ENCODE measurements at places on chromosomes 2 and 18.

DNA sequence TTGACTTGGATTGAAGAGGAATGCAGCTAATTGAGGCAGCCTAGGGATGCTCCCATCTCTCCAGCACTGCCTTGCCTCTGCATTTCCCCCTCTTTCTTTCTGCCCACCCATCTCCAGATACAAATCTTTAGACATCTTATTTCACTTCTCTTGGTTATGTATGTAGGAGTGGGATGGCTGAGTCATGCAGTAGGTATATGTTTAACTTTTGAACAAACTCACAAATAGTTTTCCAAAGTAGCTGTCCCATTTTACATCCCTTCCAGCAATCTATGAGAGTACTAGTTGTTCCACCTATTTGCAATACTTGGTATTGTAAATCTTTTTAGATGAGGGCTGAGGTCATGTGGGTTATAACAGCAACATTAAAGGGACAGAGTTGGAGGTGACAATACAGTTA lies 329.9 kb downstream of the DYSF start:
- no peak for DNase-seq

GRCh38 chr18:48857023-48857694 lies 93.6 kb downstream of the SMAD7 start:
- no peak for DNase-seq

GRCh38 chr2:14941151-14941631 lies 308.7 kb downstream of the LRATD1 start:
- DNase-seq = no peak

GRCh38 chr2:237406371-237406895 lies 7.5 kb downstream of the COL6A3 start:
- DNase-seq = no peak

DNA sequence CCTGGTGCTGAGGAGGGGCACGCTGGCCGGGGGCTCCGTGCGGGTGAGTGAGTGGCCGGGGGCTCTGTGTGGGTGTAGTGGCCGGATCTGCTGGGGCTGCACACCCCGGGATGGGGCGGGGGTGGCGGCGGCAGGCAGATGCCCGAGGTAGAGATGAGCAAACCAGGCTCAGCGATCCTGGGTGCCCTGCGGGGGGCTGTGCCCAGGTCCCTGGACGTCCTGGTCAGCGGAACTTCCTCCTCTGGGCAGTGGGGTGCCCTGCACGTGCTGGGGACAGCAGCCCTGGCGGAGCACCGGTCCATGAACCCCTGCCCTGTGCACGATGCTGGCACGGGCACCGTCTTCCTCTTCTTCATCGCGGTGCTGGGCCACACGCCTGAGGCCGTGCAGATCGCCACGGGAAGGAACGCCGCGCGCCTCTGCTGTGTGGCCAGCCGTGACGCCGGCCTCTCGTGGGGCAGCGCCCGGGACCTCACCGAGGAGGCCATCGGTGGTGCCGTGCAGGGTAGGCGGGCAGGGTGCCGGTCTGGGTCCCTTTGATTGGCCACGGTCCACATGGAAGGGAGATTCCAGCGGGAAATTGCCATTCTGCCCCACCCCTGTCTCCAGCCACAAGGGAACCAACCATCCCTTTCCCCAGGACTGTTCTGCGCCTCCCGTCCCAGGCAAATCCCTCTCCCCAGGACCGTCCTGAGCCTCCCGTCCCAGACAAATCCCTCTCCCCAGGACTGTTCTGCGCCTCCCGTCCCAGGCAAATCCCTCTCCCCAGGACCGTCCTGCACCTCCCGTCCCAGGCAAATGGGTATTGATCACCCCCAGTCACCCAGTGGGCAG lies 5.9 kb downstream of the NEU4 start:
- DNase-seq = no peak

DNA sequence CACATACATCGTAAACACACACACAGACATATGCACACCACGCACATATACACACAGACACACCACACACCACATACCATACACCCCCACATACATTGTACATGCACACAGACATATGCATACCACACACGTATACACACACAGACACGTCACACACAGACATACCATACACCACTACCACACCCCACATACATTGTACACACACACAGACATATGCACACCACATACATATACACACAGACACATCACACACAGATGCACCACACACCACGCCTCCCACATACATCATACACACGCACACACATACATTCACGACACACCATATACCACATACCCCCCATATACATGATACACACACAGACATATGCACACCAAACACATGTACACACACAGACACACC lies 58.4 kb downstream of the KIF5C start:
- DNase-seq = no peak

GRCh38 chr2:17337507-17337906 lies 180.7 kb downstream of the RAD51AP2 start:
- no peak for DNase-seq

DNA sequence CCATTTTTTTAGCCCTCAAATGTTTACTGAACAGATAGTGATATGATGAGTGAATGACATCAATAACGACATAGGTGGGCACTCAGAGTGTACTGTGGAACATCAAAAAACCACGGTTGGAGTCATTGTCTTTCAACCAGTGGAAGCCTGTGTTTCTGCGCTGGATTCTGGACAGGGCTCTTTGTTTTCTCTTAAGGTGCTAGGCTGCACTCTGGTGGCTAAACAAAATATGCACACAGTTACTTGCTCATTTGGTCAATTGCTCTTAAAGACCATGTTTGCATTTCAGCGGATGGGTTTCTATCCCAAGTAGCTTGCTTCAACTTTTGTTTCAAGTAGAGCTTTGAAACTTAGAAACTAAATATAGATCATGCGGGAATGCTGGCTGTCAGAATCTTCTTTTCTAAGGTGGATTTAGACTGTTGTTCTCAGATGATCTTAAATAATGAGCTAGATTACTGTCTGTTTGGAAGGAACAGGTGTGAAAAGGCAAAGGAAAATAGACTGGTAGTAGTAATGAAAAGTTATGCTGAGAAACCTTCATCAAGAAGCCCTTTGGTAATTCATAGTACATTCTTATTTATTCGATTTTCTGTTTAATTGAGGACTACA lies 48.5 kb upstream of the LYPD6B start:
- no peak for DNase-seq

GRCh38 chr2:49033394-49034185 lies 120.7 kb downstream of the FSHR start:
- no peak for DNase-seq

- no peak for DNase-seq
Measured at GRCh38 chr2:218998414-218999002, 5.3 kb upstream of the CRYBA2 start.

GRCh38 chr2:160275656-160276055 lies 75.6 kb upstream of the ITGB6 start:
- no peak for DNase-seq

DNA sequence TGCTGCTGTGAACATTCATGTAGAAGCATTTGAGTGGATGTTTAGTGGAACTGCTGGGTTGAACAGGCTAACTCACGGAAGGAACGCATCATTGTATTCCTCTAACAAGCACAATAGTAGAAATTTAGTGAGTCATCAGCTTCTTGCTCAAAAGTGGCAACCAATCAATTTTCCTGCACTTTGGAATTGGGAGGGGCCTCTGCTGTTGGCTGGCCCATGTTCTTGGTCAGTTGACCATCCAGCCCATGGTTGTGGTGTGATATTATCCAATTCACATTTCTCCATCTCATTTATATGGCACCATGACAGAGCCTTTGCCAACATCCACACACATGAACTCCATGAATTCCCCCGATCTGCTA lies 95.0 kb downstream of the TNFRSF11A start:
- DNase-seq = no peak

DNA sequence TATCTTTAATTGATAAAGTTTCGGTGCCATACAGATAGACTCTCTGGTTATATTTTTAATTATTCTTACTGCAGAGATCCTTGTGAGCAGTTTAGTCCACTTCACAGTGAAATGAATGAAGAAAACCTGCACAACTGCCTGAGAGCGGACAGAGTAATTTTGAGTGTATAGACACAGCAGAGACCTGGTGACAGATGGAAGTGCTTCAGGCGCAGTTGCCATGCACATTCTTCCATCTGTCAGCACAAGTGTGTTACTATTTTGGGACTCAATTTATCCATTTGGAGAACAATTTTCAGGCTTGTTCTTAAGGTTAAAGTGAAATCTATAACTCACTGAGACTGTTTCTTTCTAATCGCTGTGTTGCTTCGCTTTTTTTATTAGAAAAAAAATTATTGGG lies 147.8 kb upstream of the SPHKAP start:
- no peak for DNase-seq

DNA sequence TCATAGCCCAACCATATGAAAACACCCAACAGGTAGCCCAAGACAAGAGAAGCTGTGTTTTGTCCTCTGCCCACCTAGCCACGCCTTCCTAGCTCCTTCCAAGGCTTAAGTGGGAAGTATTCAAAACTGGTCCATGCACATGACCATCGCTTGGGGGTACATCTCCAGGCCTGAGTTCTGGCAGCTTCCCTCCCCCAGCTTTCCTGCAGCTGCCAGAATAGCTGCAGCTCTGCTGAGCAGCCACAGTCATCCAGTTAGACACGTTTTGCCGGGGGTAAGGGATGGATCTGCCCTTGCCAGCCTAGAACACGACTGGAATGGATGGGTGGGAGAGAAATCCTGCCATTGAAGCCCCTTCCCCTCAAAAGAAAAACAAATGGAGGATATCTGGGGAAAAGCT lies 166.8 kb downstream of the NRP2 start:
- no peak for DNase-seq

DNA sequence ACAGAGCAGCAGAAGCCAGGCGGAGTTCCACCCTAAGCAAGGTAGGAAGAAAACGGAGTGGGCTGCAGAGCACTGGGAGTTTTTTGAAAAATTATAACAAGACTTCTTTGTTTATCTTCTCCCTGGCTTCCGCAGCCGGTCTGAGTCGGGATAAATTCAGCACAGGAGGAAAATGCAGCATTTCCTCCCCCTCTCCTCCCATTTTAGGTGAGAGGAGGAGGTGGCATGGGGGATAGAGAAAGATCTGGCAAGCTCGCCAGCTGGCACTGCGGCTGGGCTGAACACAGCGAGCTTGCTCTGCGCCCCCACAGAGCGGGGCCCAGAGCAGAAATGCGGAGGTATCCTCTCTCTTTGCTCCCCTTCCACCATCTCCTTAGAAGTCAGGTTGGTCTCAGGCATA lies 17.7 kb upstream of the CHRNA1 start:
- no peak for DNase-seq

DNA sequence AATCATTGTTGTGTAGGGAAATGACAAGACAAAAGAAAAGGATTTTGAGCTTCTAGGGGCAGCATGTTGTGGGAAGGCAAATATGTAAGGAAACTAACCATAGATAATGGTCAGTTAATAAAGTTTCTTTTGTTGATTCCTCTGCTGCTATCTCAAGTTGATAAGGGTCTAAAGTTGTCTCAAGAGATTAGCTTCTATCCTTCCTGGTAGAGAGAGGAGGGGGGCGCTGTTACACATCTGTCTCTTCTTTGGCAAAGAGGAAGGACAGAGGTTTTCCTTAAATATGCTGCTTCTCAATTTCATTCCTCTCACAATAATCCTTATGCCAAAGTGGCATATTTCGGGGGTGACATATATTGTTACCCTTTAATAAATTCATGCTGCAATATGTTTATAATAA lies 944.0 kb downstream of the DPP10 start:
- no peak for DNase-seq

DNA sequence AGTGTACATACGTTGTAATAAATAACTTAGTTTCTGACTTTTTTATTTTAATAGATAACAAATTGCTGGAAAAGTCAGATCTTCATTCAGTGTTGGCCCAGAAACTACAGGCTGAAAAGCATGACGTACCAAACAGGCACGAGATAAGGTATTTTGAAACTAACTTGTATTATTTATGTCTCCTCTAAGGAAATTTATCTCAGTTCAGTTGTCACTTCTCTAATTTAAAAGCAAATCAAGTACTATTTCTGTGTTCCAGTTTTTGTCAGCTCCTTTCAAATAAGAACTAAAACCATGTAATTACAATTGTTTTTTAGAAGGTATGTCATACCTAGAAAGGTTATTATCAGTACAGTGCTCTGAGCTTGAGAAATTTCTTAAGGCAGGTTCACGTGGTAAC lies 4.6 kb downstream of the ATG16L1 start:
- no peak for DNase-seq

DNA sequence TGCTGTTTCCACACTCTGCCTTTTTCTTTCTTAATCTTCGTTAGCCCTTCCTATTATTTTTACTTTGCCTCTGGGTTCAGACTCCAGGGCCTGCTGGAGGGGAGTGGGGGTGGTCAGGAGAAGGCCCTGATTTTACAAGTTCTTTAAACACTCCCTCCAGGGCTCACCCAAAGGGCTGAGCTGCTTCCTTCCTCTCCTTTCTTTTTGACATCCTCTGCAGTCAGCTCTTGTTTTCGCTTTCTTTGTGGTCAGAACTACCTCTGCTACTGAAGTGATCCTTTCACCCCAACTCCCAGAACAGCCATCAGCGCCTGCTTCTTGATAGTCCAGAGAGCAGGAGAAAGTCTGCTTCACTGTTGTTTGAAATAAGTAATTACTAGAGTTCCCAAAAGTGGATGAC lies 925.7 kb downstream of the EPHA4 start:
- DNase-seq = no peak

DNA sequence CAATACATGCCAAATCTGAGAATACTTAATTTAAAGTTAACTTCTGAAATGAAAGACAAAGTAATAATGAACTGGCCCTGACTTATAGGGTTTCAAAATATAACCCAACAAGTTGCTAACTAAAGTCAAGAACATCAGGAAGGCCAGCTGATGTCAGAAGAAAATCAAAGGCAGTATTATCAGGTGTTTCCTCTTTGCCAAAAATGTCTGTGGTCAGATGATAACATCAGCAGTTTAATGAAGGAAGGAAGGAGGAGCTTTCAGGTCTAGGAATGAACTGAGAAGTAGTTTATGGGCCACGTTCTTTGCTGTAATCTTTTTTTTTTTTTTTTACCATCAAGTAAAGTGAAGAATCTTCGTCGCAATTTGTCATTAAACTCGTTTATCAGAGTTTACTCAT lies 40.9 kb downstream of the CDH2 start:
- DNase-seq = no peak

- no peak for DNase-seq
Measured at GRCh38 chr2:27988306-27988705, 97.8 kb downstream of the BABAM2 start.

DNA sequence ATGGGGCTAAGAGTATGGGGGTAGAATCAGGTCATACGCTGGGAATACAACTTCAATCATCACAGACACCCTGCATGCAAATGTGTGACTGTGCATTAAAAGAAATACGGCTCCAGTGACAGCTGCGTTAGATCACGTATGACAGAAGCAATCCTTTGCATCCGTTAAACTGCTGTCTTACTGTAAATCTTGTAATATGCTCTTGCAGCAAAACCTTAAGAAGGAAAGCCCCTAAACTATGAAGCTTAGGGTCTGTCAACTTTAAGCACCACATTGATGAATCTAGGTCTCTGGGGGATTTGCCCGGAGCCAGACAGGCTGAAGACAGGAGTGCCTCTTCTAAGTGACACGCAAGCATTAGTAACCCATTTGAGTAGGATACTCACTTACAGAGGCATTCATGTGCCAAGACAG lies 84.7 kb upstream of the EML6 start:
- no peak for DNase-seq

GRCh38 chr18:76573325-76574025 lies 78.4 kb upstream of the ZNF516 start:
- DNase-seq = no peak

All from esophagus squamous epithelium (tissue), 5 donors.